ENCODE measurements at places on chromosomes 3 and 15.

DNA sequence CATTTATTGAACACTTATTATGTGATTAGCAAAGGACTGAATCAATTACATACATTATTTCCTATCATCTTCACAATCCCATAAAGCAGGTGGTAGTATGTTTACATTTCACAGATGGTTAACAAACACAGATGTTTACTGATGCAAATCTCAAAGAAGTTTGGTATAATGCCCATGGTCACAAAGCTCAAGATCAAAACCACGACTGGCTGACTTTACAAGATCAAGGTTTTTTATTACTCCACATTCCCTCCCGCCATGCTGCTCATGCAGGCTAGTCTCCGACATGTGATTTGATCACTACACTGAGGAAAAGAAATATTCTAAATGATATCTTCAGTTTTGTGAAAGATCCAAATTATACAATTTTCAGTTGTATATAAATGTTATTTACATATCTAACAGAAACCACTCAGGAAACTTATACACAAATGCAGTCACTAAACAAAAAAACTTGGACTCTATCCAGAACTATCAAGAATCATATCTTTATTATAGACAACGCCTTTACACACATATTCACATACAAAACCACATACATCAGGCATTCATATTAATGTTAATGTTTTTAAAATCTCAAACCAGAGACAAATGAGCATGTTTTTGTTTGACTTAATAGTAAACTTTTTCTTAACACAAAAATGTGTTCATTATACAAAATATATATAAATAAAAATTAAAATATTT, 235.5 kb downstream of the SCAPER start:
- no peak for DNase-seq

DNA sequence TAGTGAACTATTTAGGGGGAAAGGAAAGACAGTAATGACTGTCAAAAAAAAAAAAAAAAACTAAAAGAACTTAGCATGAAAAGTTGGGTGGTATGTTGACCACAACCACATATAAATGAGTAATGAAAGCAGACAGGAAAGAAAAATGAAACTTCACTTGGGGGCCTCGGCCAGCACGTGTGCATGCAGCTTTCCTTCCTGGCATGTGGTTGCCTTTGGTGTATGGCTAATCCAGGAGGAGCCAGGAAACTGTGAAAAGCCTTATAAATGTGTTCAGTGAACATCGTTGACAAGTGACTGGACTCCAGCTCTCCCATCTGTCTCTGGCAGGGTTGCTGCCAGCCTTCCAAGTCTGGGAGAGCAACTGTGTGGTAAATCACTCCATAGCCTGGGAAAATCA, 195.1 kb downstream of the DTWD1 start:
- DNase-seq: no peak

GRCh38 chr15:99976811-99977271, 243.6 kb upstream of the LYSMD4 start:
- no peak for DNase-seq

DNA sequence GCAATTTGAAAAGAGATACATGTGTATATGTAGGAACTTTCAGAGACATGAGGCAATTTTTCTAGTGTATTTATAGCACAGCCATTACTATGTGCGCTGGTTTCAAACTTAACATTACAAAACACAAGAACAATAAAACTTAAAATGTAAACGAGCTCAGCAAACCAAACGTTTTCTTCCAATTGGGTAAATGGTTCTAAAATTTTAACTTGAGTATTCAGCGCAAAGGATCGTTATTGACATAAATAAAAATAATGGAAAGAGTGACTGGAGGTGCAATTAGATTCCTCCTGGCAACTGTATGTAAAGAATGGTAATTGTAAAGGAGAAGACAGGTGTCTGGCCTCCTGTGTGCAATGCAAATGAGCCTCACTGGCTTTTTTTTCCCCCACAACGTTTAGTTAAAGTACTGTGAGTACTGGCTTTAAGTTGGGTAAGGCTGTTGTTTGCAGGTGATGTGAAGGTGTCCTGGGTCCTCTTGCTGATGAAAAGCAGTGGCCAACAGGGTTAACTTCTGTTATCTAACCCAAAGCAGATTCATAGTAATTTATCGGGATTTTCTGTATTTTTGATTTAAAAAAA, 14.1 kb upstream of the GADL1 start:
- no peak for DNase-seq

- no peak for DNase-seq
Measured at GRCh38 chr15:88124199-88124598, 132.3 kb downstream of the NTRK3 start.
